ENCODE measurements at places on chromosomes 6 and 20. TPM values are rescaled to one million over a fixed set of nuclear protein-coding genes. Genes with fewer than 3 reads are reported as not detected.

- no peak for DNase-seq
Observed at GRCh38 chr6:71410681-71411080, 122.1 kb downstream of the OGFRL1 start.

GRCh38 chr20:45874576-45874975 lies 6.5 kb upstream of the ZSWIM1 start:
- no peak for DNase-seq

GRCh38 chr20:34112600-34113101 lies 608 bp upstream of the EIF2S2 start:
- DNase-seq: peak; percentile 71

GRCh38 chr6:105994591-105995390 lies 91.3 kb upstream of the PRDM1 start:
- no peak for DNase-seq

DOK5 gene
- total RNA-seq: not detected

SLC35D3 gene
- 0.06 TPM for total RNA-seq

Measured in SJCRH30 (cell line).